Stimulated activated CD4-positive, alpha-beta T cell treated with anti-CD3 and anti-CD28 coated beads, Interleukin-15, amount 100 ng/mL, for 48 hours (primary cell): ENCODE measurements at places on chromosomes 7 and 10.
A peak's percentile ranks its signal among the peaks of the same experiment; 100 is the strongest.

DNA sequence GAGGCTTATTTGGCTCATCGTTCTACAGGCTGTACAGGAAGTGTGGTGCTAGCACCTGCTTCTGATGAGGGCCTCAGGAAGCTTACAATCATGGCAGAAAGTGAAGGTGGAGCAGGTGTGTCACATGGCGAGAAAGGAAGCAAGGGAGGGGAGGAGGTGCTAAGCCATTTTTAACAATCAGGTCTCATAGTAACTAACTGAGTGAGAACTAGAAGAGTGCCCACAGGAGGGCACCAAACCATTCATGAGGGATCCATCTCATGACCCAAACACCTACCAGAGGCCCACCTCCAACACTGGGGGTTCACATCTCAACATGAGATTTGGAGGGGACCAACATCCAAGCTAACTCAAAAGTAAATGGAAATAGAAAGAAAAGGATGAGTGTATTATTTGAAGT lies 78.1 kb downstream of the CXCL12 start:
- DNase-seq = no peak

- peak; percentile 43 for DNase-seq
Observed at GRCh38 chr7:116210345-116211005, at the start of gene TES. Gene TES (plus strand): TSS chr7:116210539. CDS start chr7:116210708, 169 bp downstream.

DNA sequence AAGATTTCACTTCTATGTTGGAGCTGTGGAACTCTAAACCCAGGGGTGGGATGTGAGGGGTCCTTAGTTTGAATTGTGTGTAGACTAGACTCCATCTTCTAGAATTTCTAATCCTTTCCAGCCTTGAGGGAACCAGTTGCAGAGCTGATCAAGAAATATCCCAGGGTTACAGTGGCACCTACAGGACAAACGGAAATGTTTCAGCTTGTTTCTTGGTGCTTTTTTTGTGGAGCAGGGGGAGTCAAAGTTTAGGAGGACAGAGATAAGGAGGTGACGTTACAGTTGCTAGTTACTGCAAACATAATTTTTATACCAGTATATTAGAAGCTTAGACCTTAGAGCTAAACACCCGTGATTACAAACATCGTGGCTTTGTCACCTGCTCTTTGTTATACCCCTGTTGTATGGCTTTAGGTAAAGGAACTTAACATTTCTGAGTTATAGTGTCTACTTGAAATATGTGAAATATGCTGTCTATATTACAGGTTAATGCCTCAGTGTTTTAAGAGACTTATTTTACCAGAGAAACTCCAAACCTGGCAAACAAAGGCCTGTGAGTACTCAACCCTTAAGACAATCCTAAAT lies 84.5 kb upstream of the DYNC1I1 start:
- no peak for DNase-seq

DNA sequence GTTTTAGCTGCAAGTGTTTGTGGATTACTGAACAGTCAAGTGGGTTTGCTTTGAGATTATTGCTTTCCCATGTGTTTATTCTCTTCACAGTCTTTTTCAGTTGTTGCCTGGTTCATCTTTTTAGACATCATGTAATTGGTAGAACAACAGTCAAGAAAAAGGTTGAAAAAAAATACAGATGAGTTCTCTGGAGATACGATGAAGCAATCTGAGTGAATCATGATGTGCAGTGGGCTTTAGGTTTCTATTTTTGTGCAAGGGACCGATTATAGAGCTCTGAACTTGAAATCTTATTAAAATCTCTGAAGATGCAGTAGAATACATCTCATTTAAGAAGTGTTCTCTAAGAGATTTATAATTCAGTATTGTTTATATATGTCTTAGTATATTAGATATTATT lies 145.7 kb downstream of the SDK1 start:
- DNase-seq = no peak

DNA sequence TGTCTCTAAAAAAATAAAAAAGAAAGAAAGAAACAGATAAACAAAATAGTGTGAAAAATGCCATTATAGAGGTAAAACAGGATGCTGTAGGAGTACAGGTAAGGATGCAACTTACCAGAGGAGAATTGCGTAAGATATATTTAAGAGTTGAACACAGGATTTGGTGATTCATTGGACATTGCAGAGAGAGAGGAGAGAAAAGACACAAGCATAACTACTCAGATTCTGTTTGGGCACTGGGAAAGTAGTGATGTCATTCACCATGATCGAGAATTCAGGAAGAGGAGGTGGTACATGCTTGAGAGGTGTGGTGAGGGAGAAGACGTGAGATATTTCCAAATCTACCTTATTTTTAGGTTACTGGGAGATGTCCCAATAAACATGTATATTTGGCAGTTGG lies 97.6 kb downstream of the AASS start:
- no peak for DNase-seq

DNA sequence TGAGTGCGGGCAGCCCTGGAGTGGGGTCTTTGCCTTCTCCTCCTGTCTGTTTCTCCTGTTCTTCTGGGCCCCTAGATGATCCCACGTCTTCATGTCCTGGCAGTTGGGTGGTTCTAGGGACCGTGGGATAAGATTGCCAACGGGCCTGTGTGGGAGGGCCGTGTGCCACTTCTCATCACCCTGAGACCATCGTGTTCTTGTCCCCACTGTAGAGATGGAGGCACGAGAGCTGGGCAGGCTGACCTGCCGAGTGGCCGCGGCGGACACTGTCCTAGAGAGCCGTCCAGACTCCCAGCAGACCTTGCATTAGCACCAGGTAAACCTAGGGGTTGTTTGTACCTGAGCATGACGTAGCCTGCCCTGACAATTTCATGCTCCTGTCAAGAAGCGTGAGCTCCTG lies 18.5 kb upstream of the UBE3C start:
- DNase-seq = no peak

- no peak for DNase-seq
Observed at GRCh38 chr7:94022550-94022949, 18.4 kb upstream of the BET1 start.

- no peak for DNase-seq
Observed at GRCh38 chr10:96269438-96270300, 1.7 kb downstream of the BLNK start.

- DNase-seq = no peak
Observed at GRCh38 chr10:128158021-128158795, 32.0 kb upstream of the MKI67 start.

DNA sequence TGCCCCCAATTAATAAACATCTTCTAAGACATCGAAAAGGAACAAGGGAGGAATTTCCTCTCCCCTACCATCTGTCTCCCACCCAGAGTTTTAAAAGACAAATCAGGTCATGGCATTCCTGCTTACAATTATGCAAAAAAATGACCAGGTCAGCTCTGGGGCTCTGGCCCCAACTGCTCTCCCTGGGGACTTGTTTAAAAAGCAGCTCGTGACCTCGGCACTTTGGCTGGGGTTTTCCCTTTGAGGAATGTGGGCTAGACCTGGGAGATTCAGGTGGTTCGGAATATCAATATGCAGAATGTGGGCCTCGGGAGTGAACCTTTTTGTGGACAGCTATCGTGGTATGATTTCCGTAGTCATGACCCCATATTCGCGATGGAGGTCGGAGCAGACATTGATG lies 648 bp upstream of the RADIL start:
- no peak for DNase-seq

DNA sequence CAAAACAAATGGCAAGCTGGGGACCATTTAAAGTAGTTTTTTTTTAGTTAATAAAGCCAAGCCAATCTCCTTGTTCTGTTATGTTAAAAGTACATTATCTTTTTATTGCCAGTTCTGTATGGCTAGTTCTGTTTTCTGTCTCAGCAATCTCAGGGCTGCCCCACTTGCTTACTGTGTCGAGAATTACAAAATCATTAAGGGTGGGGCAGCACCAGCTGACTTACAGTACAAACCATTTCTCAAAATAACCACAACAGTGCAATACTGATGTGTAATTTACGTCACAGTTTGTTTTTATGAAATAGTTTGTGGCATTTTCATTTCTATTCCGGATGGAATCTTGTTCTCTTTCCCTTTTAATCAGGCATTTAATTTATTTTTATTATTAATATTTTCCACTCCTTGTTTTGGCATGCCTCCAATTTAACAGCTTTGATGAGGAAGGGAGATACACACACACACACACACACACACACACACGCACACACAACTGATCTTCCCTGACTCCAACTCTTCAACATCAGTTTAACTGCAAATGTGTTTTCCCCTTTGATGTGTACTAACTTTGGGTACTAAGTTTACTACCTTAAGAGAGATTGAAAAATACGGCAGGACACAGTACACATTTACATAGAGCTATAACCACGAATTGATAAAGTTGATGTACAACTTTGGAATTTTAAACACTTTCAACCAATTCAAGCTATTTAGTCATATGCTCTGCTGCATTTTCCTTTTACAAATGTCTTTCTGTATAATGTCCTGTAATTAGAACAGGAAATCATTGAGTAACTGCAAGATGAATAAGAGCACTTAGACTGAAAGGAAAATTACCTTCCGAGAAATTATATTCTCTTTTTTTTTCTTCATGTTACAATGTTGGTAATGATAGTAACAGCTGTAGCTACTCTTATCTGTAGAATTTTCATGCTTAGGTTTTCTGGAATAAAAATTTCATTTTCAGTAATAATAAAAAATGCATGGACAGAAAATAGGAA lies 91.5 kb downstream of the ARID5B start:
- peak; percentile 32 for DNase-seq

DNA sequence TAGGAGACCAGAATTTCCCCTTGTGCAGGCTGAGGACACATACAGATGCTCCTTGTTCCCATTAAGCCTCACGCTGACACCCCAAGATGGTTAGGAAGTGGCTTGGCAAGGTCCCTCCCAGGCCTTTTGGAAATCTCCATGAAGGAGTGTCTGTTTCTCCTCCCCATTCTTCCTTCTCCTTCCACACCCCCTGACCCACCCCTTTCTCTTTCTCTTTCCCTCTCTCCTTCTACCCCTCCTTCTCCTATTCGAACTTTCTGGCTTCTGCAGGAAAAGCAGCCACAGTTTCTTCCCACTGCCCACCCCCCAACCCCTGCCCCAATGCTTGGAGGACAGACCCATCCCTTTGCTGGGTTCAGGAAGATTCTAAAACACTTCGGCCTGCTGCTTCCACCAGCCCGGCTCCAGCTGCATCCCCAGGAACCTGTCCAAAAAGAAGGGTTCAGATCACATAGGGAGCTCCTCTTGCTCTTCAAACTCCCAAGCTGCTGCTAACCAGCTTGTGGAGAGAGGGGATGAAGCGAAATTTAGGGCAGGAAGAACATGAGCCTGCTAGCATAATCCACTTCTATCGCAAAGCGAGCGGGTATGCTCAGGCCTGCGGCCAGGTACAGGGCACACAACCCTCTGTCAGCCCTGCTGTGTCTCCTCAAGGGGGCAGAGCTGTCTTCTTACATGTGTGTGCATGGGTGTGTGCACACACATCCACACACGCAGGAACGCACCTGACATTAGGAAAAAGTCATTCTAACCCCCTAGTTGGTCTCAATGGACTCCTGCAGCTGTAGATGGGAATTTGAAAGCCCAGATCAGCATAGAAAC lies 80.4 kb downstream of the PPP1R3C start:
- no peak for DNase-seq

DNA sequence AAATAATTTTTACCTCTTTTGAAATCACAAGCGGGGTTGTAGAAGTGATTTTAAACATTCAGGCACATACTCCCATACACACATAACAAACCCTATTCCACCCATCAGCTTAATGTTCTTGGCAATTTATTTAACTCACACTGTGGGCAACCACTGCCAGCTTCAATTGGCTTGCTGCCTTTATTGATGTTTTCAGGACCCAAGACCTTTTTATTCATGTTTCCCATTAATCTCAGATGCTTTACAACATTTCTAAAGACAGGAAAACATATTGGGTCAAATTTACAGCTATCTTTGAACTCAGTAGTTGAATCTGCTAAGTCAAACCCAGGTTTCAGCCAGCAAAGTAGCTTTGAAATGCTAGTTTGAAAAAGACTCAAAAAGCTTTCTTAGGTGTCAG lies 72.9 kb upstream of the TEX47 start:
- no peak for DNase-seq

DNA sequence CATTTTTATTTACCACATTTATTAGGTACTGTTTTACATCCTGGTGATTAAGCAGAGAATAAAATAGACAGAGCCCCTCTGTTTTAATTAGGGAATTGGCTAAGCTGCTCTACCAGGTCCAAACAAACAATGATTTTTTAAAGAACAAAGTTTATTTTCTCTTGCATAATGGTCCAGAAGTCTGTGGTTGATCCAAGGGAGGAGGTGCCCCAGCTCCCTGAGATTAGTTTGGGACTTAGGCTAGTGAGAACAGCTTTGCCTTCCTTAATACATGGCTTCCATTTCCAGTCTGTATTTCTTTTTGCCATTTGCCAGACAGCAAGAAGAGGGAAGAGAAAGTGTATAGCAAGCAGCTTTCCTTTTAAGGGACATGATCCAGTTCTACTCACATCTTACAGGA lies 2.9 kb upstream of the MIOS start:
- DNase-seq = no peak

DNA sequence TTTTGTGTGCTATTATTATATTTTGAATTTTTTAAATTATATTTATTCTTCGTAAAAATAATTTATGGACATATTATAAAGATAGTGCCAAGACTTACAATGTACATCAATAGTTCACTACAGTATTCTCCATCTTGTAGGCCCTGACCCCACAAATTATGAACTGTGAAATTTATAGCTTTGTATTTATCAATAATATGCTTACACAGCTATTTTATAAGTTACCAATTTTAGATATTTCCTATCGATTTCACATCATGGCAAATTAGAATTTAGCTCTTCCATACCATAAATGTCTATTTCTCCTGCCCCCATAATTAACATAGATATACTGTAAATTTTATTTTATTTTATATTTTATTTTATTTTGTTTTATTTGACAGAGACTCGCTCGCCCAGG lies 34.4 kb upstream of the GNAI1 start:
- DNase-seq = no peak

DNA sequence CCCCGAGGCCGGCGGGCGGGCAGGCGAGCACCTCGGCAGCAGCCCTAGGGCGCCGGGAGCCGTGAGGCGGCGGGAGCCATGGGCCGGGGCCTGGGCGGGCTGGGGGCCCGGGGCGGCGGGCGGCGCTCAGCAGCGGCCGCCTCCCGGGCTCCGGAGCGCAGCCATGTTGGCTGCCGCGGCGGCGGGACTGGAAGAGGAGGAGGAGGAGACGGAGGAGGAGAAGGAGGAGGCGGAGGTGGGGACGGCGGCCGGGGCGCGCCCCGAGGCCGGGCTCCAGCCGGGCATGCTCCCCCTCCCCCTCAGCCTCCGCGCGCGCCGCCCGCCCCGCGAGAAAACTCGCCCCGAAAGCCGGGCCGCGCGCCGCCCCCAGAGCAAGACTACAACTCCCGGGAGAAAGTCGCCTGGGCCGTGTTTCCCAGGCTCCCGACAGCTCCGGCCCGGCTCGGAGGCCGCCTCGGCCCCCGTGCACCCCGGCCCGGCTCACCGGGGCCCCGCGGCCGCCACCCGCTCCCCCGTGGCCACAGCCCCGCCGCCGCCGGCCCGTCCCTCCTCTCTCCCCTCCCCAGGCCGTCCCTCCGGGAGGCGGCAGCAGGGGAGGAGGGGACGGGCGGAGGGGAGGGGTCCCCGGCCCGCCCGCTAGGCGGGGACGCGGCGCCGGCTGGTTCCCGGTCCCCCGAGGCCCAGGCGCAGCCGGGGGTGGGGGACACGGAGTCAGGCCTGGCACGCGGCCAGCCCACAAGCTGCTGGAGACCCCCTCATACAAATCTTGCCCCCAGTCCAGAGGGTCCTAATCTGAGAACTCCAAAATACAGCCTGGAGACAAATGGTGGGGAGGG lies at the start of gene DLG5:
DLG5 (minus strand) TSS at position 190 of the 836 bp plus-strand sequence. CDS start 235 bp downstream, outside the sequence.
- DNase-seq = no peak
